ENCODE measurements at places on chromosomes 5 and 9.

GRCh38 chr9:95004411-95005277 lies 278.1 kb downstream of the AOPEP start:
- DNase-seq, result no peak

GRCh38 chr9:114913656-114914055 lies 16.7 kb downstream of the TNFSF8 start:
- no peak for DNase-seq

GRCh38 chr5:176528761-176529115 lies 8.5 kb downstream of the RNF44 start:
- DNase-seq, result no peak

- no peak for DNase-seq
Measured at GRCh38 chr5:111099058-111099778, 7.1 kb downstream of the WDR36 start.

GRCh38 chr5:1187234-1187949 lies 14.0 kb upstream of the SLC6A19 start:
- DNase-seq, result no peak

- DNase-seq, result no peak
Measured at GRCh38 chr9:89661391-89661949, 56.7 kb downstream of the GADD45G start.

DNA sequence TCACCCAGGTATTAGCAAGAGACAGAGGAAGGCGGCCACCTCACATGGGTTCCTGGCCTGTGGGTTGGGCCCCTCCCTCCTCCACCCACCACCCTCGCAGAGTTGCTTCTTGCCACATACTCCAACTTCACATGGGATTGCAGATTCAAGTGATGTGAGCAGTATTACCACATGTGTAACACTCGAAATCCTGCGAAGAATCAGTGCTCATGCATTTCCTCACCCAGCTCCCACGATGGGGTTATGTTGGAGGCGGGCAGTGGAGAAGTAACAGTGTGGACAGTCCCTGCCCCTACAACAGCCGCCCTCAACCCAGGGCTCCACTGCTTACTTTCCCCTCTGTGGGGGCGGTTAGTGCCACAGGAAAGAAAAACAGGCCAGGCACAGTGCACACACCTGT lies 3.9 kb upstream of the FBP1 start:
- no peak for DNase-seq

- DNase-seq, result no peak
Measured at GRCh38 chr5:53482717-53483638, 2.5 kb downstream of the FST start.

DNA sequence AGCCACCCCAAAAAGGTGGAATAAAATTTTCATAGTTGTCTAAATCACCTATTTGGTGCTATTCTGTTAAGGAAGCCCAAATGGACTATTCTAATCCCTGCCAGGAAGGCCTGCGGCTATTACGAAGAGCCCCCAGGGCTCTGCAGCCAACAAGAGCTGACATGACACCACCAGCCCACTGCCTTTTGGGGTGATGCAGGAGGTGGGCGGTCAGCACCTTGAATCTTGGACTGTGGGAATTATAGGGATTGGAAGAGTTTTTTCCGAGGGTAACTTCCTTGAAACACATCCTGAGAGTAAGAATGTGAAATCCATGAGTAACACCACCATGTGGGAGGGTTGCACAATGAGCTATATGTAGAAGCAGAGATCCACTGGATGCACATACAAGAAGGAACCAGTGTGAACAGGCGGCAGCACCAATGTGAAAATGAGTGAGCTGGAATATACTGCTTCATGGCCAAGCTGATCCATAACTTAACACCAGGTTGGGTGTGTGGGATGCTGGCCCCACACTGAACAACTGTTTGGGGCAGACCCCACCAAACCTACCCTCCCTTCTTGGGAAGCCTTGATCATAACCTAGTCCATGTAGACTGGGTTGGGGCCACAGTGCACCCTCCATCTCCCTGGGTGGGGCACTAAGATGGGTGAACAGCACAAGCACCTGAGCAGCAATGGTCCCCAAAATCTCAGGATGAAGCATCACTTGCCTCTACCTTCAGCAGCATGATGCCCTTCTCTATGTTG lies 239.0 kb downstream of the FSTL4 start:
- no peak for DNase-seq

- DNase-seq, result no peak
Measured at GRCh38 chr9:3480353-3480655, 45.5 kb downstream of the RFX3 start.

- no peak for DNase-seq
Measured at GRCh38 chr5:140109759-140110645, 3.9 kb upstream of the PURA start.

DNA sequence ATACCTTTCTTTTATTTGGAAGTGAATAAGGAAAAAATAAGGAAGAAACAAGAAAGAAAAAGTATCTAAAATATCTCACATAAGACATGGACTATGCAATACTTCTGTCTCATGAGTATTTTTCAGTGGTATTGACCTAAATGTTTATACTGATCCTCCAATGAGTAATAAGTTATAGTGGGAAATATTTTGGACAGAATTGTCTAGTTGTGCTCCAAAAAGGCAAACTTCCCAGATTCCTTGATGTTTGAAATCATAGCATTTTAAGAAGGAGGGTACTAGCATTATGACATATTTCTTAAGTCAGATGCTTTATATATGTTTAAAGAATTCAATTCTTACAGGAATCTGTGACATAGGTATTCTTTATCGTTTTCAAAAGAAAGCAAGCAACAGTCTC lies 34.5 kb upstream of the BASP1 start:
- no peak for DNase-seq

DNA sequence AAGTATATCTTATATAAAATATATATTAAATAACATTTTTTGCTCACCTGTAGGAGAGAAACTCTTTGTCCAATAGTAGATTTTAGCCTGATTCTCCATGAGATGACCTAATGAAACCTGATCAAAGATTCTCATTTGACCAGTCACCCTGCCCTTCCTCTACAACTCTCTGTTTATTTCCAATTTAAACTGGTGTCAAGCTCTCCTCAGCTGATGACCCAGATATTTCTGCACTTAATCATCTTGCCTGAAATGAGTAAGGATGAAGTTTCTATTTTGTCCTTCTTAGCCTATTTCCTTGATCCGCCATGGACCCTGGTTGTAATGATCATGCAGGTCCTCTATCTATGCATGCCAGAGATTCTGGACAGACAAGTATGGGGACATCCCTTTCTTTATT lies 179.3 kb upstream of the FGF10 start:
- DNase-seq, result no peak

DNA sequence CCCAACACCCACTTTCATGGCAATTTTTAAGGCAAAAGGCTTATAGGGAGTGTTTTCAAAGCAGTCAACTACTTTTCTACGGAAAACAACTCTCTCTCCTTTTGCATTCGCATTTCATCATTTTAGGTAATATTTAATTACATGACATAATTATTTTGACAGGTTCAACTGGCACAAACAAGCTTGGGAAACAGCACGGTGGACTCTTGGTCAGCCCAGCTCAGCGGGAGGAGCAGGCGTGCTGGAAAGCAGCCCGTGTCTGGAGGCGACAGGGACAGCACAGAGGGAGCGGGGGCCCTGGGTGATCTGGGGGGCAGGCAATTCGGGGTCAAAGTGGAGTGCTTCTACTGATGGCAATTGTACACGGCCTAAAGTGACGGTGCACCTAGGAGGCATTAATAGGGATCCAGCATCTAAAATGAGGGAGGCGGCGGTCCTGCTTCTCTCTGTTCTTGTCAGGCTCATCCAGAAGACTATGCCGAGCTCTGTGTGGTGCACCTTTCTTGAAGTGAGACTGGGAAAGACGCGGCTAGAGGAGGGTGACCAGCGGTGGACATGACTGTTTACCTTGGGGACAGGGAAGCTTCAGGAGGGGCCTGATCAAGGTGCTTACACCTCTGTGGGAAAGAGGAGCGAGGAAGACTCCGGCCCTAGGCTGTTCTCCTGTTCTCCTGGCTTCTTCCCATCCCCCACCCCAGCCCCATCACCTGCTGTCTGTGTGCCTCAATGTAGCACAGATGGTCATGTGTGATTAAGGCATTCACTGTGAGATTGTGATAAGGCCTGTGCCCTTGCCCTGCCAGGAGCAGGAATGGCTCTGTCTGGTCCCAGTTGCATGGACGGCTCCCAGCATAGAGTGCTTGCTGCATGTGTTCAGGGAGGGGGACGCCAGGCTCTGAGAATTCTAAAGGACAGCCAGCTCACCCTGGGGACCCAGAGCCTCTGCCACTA lies 3.4 kb downstream of the MYMK start:
- no peak for DNase-seq

DNA sequence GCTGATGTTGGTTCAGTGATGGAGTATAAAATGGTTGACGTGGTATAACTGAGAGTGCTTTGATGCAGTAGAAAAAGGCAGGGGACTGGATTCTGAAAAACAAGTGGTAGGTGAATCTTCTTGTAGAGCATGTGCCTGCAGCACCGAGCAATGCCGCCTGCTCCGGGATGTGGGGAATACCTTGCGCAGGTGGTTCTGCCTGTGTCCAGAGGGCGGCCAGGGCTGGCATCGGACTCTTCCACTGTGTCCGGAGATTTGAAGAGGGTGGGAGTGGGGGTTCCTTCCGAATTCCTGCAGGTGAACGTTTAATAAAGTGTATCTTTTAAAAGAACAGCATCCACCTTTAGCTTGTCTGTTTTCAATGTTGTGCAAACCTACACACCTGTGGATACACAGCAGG lies 238.0 kb downstream of the FANCC start:
- DNase-seq, result no peak

All from hindlimb muscle (tissue), 1 donor.